ENCODE measurements at places on chromosomes 6 and 20. TPM values are rescaled to one million over a fixed set of nuclear protein-coding genes. Genes with fewer than 3 reads are reported as not detected.
A peak's percentile ranks its signal among the peaks of the same experiment; 100 is the strongest.

CD24 gene
- total RNA-seq = 0.78 TPM

DNA sequence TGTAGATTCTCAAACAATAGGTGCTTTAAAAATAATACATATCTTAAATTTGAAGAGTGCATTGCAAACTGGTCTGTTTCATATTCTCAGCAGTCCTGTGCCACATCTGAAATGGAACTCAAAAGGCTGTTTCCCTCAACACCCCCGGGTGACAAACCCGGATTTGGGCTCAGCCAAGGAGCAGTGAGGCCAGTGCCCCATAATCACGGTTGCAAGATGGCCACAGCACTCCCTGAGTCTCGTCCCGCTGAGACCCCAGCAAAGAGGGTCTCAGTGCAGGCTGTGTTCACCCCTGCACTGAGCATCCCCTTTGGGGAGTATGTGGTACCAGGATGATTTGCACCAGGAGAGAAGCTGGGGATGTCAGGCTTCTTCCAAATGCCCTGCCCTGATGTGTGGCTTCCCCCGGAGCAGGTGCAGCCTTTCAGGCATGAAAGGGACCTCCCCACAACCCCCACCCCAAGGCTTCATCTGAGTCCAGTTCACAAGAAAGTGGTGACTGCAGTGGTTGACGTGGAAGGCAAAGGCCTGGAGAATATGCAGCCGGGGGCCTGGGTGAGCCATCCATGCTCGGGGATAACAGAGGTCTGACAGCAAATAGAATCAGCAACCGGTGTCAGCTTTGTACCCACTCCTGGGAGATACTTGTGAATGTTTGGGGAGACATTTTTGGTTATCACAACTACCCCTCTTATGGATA, 202.9 kb downstream of the SYNDIG1 start:
- DNase-seq = peak; percentile 43

GRCh38 chr6:118725944-118726343, 74.6 kb upstream of the CEP85L start:
- no peak for DNase-seq

ZNF311 gene
- total RNA-seq = 0.22 TPM

DNA sequence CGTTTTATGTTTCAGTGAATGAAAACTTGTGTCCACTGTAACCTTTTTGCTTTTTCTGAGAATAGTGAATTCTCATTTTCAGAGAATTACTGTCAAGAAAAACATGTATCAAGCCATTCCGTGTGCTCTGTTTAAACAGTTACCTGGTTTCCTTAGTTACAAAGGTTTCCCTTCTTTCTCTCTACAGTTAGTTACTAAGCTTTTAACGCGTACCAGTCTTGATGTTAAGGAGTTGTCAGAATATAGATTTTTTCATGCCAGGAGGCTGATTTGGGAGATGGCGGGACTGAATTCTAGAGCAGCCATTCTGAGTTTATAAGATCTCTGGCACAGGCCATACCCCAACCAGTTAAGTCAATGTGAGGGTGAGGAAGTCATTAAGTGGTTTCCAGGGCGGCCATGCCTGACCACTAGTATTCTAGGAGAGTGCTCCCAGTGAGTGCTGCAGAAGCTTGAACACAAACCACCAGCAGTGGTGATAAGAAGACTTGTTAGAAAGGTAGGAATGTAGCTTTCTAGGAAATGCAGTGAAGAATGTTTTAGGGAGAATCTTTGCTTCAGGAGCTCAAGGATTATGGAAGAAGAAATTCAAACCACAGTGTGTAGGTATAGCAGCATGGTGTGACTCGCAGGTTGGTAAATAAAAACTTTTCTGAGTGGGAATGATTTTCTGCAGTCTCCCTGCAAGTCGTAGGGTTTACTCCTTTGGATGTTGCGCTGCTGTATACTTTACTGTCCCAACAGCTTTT, 112.9 kb downstream of the JARID2 start:
- no peak for DNase-seq

DNA sequence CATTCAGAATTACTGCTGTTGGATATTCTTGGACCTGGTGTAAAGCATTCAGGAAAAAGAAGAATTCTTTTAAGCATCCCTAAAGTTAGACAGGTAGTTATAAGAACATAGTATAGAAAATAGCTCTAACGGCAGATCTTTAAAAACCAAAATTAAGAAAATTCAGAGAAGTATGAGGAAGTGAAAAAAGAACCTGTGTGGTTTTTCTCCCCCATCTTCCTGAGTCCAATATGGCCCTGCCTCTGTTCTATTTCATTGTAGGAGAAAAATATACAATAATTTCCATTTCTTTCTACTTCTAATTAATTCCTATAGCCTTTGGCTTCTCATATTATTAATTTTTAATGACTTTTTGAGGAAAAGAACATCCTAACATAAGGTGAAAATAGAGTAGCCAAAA, 47.1 kb downstream of the FHL5 start:
- DNase-seq = no peak

GRCh38 chr6:38570750-38571149, 69.0 kb downstream of the BTBD9 start:
- DNase-seq = no peak

DNA sequence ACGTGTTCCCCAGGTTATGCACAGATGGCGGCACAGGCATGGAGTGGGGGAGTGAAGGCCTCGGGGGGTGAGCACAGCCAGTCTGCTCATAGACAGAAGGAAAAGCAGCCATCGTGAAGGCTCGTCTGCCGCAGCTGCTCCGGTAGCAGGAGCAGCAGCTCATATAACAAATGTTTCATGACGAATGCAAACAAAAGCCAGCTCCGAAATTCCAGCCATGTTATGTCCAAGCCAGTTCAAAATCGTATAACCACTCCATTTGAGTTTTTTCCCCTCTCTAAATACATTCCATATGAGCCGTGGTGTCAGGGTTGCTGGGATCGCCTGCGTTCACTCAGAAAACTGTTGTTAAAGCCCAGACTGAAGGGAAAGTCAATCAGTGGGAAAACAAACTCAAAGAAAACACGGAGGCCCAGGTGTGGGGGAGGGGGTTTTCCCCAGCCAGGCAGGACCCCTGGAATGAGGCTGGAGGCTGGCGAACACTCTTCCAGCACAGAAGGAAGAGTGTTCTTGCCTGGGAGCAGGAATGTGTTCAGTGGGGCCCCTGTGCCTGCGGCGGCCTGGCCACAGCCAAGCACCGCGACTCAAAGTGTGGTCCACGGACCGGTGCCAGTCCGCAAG, 280.4 kb upstream of the TAB2 start:
- DNase-seq = no peak

DNA sequence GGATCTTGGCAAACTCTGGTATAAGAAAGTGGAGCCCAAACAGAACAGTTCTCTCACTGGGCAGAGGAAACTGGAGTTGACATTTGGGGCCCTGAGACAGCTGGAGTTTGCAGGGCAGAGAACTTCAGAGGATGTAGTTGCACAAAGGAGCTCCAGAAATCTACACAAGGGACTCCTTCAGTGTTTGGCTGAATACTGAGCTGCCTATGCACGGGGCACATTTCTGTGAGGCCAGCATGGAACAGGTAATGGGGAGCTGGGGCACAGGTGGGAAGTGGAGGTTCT, 169.3 kb downstream of the ANKRD60 start:
- DNase-seq = no peak

GRCh38 chr6:69942485-69942884, 76.1 kb downstream of the COL19A1 start:
- no peak for DNase-seq

- no peak for DNase-seq
These were observed 98.9 kb downstream of the ZNF217 start for GRCh38 chr20:53494753-53495152.

C6orf163 gene
- total RNA-seq = 4.5 TPM

- DNase-seq = no peak
These were observed 56.5 kb upstream of the NRSN1 start for GRCh38 chr6:24069526-24069925.

- no peak for DNase-seq
These were observed 100.5 kb upstream of the STXBP5 start for GRCh38 chr6:147103694-147104093.

- no peak for DNase-seq
These were observed 82.9 kb downstream of the ADGRG6 start for GRCh38 chr6:142384519-142385254.

GRCh38 chr6:75758061-75758460, 9.0 kb downstream of the MYO6 start:
- no peak for DNase-seq

GGTLC1 gene
- total RNA-seq = not detected

- DNase-seq = no peak
These were observed 288.7 kb downstream of the CD109 start for GRCh38 chr6:73984571-73985210.

GRCh38 chr6:16437984-16438383, 199.6 kb downstream of the GMPR start:
- no peak for DNase-seq

DNA sequence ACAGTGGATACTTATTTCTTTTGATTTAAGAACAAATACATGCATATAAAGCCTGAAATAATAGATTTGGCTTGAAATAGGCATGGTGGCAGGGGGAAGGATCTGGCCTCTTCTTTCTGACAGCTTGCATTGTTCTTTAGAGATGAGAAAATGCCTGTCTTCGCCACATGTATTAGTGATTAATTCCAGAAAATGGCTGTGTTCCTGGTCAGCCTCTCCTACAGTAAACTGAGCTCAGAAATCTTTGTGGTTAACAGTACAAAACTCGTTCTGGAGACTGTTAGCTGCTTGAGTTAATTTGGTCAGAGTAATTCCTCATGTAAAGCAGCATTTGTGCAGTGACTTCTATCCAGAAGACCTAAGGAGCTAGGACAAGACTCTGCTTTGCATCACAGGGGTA, 151.5 kb downstream of the EYA4 start:
- no peak for DNase-seq

SLC17A1 gene
- not detected for total RNA-seq

DNA sequence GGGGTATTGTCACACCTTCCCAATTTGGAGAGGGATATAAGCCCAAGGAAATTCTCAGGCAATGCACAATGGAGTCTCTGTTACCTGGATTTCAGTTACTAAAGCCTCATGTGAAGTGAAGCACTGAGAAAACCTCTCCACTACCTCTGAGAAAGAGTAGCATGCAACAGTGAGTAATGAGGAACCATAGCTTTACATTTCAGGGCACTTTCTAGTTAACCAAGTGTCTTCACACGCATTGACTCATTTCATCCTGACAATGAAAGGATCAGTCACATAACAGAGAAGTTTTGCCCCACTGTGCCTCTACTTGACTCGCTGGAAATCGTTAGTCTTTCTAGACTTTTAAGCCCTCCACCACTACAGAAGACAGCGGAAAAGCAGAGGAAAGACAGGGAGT, 86.2 kb upstream of the ARID1B start:
- DNase-seq = no peak

GRCh38 chr6:105836889-105837288, 249.2 kb upstream of the PRDM1 start:
- DNase-seq = no peak

DNA sequence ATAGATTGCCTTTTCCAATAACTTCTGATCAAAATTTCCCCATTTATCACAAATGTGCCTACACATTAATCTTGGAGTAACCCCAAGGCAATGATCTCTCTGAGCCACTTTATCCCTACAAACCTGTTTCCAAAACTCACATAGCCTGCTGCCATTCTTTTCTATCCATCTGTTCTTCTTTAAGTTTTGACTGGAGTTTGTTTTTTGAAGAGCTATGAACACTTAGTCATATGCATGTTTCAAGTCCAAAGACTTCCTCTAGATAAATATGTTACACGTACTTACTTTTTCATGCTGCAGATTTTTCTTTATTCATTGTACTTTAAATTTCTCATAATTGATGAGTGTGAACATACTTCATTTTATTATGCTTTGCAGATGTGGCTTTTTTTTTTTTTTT, 488.9 kb upstream of the CITED2 start:
- DNase-seq = no peak

DAAM2 gene
- total RNA-seq = 10.4 TPM

RALGAPB gene
- 27.6 TPM for total RNA-seq

All from cardiac septum (tissue), 1 donor.